GM12864 (cell line): ENCODE measurements at places on chromosomes 4 and X.
A peak's percentile ranks its signal among the peaks of the same experiment; 100 is the strongest.

DNA sequence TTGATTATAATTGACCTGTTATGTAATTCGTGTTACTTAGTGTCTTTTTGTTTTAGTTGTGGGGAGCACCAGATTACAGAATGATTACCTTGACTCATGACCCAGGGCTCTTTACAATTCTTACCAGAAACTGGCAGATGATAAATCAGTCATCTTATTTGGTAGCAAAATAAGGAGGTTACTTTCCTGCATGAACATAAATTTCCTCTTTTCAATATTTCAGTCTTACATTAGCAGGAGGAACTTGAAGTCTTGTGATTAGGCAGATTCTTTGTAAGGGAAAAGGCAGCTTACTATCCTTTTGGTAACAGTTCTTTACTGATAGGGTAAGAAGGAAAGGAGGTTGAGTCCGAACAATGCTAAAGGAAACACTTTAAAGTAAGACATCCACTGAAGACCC, 26.0 kb upstream of the SLC25A5 start:
- DNase-seq = no peak

- DNase-seq = no peak
Measured at GRCh38 chrX:2917767-2918166, 11.4 kb downstream of the ARSD start.

GRCh38 chrX:113330416-113330815, 489.8 kb upstream of the AMOT start:
- DNase-seq = no peak

- no peak for DNase-seq
Measured at GRCh38 chr4:76233967-76234678, 17.4 kb upstream of the FAM47E start.

- DNase-seq = peak; percentile 65
Measured at GRCh38 chr4:120065974-120066516, 603 bp downstream of the MAD2L1 start.

DNA sequence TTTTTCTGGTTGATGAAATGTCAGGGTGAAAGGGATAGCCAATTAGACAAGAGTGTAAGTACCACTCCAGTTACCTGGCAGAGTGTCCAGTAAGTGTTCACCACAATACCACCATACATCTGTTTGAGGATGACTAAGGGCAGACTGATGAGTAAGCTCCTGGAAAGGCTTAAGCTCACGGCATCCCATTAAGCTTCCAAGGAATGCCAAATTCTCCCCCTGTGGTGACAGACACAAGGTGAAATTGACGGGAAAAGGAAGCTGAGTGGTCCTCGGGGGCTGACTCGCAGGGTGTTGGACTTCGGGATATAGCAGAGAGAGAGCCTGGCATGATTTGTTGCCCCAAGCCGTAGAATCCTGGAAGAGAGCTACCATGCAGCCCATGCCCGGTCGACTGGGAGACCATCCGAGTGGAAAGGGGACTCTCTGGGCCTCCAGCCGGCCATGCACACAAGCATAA, 7.6 kb upstream of the BST1 start:
- DNase-seq = no peak

DNA sequence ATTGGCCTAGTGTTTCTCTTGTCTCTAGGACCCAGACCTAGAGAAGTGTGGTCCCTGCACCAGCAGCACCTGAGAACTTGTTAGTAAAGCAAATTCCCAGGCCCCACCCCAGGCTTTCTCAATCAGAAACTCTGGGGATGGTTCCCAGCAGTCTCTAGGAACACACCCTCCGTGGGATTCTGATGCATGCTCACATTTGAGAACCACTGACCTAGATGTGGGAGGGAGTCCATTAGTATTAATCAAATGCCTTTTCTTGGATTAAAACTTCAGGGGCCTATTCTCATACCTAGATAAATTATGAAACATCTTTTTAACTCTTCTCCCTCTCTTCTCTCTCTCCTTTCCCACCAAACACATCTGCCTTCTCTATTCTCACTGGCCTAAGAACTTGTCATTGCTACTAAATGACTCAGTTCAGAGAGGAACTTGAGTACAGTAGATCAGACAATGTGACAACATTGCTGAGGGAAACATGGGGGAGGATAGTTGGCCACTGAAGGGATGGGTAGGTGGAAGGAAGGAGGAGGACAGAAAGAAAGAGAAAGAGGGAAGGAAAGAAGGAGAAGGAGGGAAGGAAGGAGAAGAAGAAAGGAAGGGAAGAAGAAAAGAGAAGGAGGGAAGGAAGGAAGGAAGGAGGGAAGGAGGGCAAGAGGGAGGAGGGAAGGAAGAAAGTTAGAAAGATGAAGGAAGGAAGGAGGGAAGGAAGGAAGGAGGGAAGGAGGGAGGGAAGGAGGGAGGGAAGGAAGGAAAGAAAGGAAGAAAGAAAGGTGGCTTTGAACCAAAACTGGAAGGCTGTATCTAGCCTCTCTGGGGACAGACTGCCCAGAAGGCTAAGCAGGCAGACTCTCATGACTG, 132.7 kb upstream of the MAP3K15 start:
- no peak for DNase-seq

DNA sequence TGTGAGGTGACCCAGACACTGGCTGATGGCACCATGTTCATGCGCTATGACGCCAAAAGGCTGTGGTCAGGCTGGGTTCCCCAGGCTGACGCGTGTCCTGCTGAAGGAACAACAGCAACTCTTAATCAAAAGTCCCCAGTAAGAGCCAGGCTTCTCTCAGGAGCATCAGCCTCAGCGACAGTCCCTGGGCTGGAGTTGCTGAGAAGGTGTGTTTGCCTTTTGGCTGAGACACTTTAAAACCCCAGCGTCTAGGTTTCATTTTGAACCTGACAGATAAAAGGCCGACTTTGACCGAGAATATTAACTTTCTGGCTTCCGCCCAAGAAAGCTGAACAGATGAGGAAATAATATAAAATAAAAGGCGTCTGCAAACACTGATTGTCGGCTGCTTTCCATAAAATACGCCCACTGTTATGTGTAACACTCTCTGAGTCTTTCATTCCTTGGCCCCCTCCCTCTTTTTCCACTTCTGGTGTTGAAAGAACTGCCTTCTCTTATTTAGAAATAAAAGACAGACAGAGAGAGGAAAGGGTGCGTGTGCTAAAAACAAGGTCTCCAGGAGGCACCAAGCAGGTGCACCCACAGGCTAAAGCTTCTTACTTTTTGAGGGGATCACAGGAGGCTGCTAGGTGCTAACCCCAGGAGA, 373.6 kb downstream of the MID1IP1 start:
- no peak for DNase-seq

DNA sequence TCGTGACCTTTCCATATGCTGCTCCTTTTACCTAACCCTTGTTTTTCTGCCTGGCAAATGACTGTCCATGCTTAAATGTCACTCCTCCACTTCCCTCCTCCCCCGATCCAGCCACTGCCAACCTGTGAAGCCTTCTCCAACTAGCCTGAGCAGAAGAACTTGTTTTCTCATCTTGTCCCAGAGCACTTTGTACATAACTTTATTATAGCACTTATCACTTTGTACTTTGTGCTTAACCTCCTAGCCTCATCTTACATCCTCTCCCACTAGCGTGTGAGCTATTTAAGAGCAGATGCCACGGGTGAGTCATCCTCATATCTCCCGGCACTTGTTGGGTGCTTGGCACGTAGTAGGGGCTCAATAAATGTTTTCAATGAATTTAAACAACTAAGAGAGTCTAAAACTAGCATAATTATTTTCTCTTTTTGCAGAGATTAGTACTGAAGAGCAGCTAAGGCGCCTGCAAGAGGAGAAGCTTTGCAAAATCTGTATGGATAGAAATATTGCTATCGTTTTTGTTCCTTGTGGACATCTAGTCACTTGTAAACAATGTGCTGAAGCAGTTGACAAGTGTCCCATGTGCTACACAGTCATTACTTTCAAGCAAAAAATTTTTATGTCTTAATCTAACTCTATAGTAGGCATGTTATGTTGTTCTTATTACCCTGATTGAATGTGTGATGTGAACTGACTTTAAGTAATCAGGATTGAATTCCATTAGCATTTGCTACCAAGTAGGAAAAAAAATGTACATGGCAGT, 46.9 kb downstream of the XIAP start:
- no peak for DNase-seq

DNA sequence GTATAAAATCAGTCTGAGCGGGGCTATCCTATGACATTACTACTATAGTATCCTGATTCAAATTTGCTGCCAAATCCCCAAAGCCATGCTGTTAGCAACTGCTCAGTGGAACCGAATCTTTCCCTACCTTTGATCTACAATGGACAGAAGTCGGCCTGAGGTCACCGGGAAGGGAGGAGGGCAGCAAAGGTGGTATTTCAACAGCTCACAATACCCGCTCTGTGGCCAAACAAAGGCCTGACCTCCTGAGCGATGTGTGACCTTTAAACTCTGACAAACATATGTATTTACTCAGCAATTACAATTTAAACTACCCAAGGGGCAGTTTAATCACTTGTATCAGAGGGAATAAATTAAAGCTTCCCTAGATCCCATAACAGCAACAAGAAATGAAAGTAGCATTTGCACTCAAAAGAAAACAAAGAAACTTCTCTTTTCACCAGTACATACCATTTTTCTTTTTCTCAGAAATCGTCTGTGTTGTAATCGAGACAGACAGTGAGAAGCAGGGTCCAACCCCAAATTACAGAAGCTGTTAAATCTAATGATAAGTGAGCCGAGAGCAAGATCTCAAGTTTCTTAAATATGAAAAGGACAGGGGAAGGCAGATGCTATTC, 11.6 kb upstream of the TMEM128 start:
- no peak for DNase-seq

GRCh38 chr4:142396279-142396678, 449.8 kb downstream of the INPP4B start:
- no peak for DNase-seq

DNA sequence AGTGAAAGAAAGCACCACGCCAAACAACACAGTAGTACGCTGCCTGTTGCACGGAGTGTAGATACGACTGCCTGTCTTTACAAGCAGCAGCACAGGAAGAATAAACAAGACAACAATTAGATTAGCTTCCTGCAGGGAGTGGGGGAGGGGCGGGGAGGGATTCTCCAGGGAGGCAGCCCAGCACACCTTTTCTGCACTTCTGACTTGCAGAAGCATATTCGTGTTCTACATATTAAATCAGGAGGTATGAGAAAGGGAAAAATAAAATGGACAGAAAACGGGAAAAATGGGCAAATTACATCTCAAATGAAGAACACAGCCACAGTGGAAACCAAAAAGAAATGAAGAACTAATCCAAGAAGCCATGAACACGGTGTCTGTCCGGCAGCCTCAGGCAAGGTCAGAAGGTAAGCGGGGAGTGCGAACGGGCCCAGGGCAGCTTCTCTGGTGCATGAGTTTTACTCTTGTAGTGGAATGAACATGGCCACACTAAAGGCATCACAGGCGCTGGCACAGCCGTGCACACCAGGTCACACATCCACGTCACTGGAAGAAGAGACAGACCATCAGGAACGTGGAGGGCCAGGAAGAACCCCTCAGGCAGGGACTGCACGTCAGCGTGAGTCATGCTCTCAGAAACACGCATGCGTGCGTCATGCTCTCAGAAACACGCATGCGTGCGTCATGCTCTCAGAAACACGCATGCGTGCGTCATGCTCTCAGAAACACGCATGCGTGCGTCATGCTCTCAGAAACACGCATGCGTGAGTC, 20.1 kb upstream of the ADRA2C start:
- DNase-seq = no peak

DNA sequence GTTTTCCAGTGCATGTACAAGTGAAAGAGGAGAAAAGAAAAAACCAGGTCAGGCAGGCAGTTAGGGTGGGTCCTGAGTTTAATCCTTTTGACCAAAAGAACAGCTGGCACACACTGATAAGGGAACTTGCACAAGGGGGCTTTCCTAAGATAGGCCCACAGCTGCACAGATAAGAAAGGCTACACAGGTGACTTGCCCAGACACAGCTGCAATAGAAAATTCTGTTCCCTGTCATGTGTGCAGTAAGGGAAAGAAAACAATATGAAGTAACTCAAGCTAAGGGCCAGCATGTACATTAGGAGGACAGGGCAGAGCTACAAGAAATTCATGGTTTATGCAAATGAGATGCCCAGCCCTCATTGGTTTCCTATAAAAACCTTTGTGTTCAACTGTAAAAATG, 32.9 kb downstream of the LUZP4 start:
- DNase-seq = no peak

- no peak for DNase-seq
Measured at GRCh38 chr4:23934915-23935314, 45.1 kb upstream of the PPARGC1A start.

DNA sequence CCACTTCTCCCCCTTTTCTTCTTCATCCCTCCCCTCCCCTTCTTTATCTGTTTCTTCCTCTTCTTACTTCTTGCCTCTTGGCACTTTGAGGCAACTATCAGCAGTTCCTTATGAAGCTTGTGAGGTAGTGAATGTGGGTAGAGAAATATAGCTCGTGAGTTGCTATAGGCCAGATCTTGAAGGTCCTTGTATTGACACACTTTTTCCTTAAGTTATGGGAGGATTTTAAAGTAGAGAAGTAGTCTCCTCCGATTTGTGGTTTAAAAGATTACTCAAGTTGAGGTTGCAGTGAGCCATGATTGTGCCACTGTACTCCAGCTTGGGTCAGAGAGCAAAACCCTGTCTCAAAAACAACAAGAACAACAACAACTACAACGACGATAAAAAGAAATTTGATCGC, 3.4 kb upstream of the RRAGB start:
- DNase-seq = no peak

- DNase-seq = no peak
Measured at GRCh38 chr4:18007625-18008024, 13.9 kb downstream of the LCORL start.

GRCh38 chrX:78074088-78074487, 30.0 kb upstream of the PGK1 start:
- DNase-seq = no peak

GRCh38 chr4:121070696-121071639, 1.4 kb downstream of the NDNF start:
- DNase-seq = no peak

- no peak for DNase-seq
Measured at GRCh38 chrX:136736690-136737089, 44.0 kb downstream of the ARHGEF6 start.

GRCh38 chrX:150228431-150228830, 134.7 kb upstream of the MAMLD1 start:
- no peak for DNase-seq

- no peak for DNase-seq
Measured at GRCh38 chr4:96092151-96092705, 252.3 kb downstream of the PDHA2 start.

GRCh38 chrX:140701480-140701879, 8.1 kb upstream of the LINC00632 start:
- DNase-seq = no peak

- no peak for DNase-seq
Measured at GRCh38 chr4:113455061-113455460, 306.5 kb downstream of the CAMK2D start.

DNA sequence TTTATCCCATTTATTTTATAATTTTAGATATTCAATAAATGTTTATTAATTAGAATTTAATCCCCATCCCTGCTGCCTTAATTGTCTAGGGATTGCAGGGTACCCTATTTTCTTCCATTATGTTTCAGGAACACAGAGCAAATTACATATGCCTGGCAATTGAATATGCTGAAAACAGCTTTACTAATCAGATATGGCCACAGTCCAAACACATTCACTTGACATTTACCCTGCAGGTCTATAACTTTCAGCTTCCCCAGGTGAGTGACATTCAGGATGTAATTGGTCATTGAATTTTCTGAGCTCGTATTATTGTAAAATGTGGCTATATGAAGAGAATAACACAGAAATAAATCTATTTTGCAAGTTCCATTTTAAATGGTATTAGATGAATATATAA, 218.7 kb upstream of the NDST4 start:
- no peak for DNase-seq
